Trophoblast cell (in vitro differentiated cells and primary cell): ENCODE measurements at places on chromosomes 1 and 21.
A peak's percentile ranks its signal among the peaks of the same experiment; 100 is the strongest.

GRCh38 chr1:107172450-107173170, 31.8 kb downstream of the NTNG1 start:
- no peak for DNase-seq

DNA sequence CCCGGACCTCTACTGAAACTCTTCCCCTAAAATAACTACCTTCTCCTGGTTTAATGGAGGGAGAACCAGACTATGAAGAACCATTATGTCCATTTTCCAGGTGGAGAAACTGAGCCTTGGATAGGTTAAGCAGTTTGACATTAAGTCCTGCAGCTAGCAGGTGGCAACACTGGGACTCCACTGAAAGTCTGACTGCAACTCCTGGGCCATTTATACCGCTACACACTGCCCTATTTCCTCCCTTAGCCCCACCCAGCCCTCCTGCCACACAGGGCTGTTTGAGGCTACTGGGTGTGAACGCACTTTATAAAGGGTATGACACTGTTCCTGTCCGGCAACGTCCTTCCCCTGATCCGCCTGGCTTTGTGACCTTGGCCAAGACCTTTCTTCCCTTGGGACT, 511 bp upstream of the INPP5B start:
- DNase-seq: no peak

- no peak for DNase-seq
These were observed 199.6 kb downstream of the DPYD start for GRCh38 chr1:97721221-97721620.

GRCh38 chr1:62336638-62336994, 17.4 kb upstream of the KANK4 start:
- no peak for DNase-seq

GRCh38 chr1:6782151-6782550, 3.1 kb upstream of the CAMTA1 start:
- no peak for DNase-seq

DNA sequence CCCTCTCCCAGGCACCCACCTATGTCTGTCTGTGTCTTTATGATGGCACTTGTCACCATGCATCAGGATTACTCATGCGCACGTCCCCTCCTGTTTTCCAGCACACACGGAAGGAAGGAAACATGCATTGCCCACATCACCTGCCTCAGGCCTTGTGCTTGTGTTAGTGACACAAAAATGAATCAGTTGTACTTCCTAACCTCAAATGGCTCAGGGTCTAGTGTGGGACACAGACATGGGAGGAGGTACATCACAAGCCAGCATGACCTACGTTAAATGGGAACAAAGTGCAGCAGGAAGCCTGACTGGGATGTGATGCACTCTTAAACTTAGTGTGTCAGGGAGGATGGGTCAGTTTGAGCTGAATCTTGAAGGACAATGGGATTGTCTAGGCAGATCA, 126.7 kb downstream of the TRABD2B start:
- DNase-seq: no peak

DNA sequence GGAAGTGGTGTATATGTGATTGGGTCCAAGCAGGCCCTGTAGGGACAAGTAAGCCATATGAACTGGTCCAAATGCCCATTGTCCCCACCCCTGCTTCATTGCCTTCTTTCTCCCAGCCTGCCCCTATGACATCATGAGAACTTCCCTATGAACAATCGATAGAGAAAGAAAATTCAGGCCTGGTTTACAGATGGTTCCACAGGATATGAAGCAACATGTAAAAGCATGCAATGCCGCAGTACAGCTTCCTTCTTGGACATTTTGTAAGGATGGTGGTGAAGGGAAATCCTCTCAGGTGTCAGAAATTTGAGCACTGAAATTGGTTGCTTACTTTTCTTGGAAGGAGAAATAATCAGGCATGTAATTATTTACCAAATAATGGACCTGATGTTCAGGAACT, 581.7 kb downstream of the MRPL39 start:
- no peak for DNase-seq

DNA sequence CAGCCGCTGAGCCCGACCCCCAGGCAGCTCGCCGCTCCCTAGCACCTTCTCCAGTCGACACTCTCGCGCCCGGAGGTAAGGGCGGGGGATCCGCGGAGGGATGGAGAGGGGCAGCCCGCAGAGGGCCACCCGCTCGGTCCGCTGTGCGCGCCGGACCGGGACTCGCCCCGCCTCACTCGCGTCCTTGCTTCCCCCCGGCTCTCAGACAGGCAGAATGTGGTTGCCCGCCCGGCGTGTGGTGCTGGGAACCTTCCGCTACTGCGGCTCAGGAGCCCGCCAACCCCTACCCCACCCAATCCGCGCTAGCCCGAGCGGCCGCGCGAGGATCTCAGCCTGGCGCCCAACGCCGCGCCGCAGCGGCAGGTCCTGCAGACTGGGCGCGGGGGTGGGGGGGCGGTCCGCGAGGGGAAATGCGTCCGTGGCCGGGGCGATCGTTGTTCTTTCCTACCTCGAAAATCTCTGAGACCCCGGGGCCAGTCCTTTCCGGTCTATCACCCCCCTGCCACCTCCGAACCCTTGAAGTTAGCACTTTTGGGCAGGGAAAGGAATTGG, 404 bp downstream of the LRRC8C start:
- peak; percentile 23 for DNase-seq

DNA sequence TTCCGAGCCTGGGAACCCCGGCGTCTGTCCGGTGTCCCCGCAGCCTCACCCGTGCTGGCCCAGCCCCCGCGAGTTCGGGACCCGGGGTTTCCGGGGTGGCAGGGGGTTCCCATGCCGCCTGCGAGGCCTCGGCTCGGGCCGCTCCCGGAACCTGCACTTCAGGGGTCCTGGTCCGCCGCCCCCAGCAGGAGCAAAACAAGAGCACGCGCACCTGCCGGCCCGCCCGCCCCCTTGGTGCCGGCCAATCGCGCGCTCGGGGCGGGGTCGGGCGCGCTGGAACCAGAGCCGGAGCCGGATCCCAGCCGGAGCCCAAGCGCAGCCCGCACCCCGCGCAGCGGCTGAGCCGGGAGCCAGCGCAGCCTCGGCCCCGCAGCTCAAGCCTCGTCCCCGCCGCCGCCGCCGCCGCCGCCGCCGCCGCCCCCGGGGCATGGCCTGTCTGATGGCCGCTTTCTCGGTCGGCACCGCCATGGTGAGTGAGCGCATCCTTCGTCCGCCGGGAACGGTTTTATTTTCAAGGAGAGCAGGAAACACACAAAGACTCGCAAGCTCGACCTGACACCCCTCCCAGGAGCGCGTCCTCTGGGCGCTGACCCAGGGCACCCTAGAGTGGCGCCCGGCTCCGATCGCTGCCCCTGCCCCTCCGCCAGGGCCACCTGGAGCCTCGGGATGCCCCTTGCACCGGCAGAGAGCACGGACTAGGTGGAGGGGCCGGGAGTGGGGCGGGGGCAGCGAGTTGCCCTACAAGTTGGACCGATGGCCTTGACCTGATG, at the start of gene ABCG1:
TSS of gene ABCG1 (plus strand) at position 305 of the 770 bp plus-strand sequence. CDS start at position 428, 123 bp downstream.
- peak; percentile 81 for DNase-seq

GRCh38 chr1:235622936-235623779, 26.4 kb downstream of the GNG4 start:
- DNase-seq: no peak

DNA sequence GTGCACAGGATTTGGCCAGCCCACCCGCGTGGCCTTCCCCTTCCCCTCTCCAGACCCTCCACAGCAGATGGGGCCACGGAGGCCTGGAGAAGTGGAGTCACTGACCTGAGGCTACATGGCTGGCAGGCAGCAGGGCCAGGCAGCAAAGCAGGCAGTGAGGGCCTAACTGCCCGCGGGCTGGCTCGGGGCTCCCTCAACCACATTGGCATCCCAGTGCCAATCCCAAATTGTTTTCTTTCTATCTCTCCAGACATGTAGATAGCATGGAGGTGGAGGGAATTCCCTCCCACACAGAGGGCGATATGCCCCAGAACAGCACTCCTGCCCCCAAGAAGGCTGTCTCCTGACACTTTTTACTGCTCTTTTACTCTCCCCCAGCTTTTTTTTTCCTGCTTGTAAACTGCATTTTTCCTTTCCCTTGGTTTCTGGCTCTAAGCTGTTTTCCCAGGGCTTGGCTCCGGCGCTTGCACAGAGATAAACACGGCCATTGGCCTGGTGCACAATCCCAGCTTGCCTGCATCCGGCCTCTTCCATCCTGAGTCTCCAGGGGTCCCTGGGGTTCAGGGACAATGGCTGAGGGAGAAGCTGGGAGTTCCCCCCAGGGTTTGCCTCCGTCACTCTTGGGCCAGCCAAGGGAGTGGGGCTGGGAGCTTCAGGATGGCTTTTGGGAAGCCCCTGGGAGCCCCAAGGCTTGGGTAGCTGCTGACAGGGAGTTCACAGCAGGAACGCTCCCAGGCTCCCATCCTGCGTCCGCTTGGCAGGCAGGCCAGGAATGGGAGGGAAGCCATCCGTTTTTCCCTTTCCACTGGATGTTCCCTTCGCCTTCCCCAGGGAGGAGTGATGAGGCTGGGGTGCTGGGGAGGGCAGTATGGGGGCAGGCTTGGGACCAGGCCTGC, 7.0 kb downstream of the EPHX1 start:
- no peak for DNase-seq

DNA sequence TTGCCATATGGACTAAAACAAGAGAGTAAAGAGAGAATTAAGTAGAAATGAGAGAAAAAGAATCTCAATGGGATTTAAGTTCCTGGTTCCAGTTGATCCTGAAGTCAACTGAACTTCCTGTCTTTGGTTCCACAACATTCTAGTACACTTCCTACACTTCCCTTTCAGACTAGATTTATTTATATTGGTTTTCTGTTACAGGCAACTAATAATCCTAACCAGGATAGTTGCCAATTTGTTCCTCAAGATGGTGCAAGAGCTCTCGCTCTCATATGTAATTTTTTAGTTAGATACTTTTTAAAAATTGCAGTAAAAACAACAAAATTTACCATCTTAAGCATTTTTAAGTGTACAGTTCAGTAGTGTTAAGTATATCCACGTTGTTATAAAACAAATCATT, 28.8 kb upstream of the TRIM45 start:
- DNase-seq: no peak

GRCh38 chr1:220692436-220693228, 2.5 kb downstream of the C1orf115 start:
- DNase-seq: peak; percentile 84

DNA sequence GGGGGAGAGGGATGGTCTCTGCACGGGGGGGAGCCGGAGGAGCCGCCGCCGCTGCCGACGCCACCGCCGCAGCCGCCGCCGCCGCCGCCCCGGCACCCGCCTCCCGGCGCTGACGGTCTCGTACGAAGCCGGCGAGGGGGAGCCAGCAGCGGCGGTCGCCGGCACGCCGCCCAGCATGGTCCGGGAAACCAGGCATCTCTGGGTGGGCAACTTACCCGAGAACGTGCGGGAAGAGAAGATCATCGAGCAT, 311 bp downstream of the SPEN start:
- DNase-seq: no peak

- no peak for DNase-seq
These were observed 2.0 kb downstream of the RCSD1 start for GRCh38 chr1:167631936-167632614.

DNA sequence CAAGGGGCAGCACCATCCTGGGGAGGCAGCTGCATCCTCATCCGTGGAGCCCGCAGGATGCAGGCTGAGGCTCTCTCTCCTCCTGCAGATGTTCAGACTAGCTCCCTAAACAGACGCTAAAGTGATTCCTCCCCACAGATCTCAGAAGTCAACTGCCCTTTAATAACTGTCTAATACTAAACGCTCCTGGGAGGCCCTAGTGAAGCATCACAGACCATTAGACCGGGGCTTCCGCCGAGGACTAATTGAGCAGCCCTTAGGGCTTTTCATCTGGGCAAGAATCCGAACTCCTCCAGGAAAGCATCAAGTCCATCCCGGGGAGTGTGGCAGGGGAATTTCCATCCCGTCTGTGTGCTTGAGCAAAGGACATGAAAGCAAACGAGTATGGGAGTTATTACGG, 40.4 kb downstream of the PRDM16 start:
- no peak for DNase-seq

DNA sequence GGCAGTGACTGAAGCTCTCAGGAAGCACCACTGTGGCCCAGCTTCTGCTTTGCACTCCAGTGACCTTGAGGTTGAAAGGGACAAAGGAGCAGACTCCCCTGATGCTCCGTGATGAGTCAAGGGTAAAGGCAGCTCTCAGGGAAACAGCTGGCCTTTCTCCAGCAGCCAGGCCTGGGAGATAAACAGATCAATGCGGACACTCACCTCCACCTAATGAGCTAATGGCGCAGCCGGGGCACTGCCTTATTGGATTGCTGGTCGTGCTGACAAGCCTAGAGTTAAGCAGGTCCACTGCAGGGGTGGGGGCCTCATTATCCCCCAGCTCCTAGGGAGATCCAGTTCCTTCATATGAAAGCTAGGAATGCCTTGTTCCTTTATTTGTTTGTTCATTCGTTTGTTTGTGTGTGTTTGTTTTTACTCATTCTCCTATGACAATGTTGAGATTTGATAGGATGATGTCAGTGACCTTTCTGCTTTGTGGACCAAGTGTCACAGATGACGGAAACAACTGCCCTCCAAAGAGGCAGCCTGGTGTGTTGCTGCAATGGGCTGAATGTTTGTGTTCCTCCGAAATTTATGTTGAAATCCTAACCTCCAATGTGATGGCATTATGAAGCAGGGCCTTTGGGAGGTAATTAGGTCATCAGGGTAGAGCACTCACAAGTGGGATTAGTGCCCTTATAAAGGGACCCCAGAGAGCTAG, 141.4 kb upstream of the BEND5 start:
- DNase-seq: no peak

- peak; percentile 78 for DNase-seq
These were observed 45.9 kb upstream of the MYOCOS start for GRCh38 chr1:171576144-171576543.

DNA sequence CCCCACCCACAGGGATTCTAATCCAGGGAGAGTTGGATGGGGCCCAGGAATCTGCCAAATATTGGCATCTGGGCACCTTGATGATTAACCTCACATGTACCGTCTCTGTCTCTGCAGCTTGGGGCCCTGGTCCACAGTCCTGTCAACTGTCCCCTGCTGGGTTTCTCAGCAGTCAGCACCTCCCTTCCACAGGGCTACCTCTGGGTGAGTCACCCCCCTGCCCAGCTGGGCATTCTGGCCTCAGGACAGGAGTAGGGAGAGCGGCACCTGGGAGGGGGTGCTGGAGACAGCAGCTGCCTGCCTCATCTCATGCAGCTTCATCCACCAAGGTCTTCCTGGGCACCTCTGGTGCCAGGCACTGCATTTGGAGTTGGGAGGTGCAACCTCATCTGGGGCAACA, 100.6 kb upstream of the ACTL8 start:
- DNase-seq: no peak

GRCh38 chr1:25624156-25624555, 7.6 kb downstream of the MAN1C1 start:
- no peak for DNase-seq

GRCh38 chr1:98817821-98818220, 156.3 kb downstream of the SNX7 start:
- DNase-seq: no peak
